ENCODE measurements at places on chromosomes 7 and 10. TPM values are rescaled to one million over a fixed set of nuclear protein-coding genes. Genes with fewer than 3 reads are reported as not detected.

DNA sequence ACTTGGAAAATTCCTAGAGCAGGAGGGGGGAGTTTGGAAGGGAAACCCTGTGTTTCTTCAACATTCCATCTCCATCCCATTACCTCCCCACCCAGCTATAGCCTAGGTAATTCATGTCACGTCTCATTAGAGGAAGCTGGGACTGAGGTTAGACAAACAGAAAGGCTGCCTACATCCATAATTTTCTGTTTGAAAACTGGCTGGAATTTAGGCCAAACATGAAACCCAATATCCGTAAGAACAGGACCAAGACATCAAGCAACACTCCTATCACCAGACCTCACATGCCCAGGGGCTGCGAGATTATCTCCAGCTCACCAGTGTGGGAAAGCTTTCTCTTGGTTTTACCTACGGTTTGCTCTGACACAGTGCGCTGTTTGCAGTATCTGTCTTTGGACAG lies 316.3 kb downstream of the FRMD4A start:
- DNase-seq: no peak

Gene OR2A5
- total RNA-seq: not detected

GRCh38 chr7:91408388-91409154 lies 144.3 kb downstream of the FZD1 start:
- no peak for DNase-seq

DNA sequence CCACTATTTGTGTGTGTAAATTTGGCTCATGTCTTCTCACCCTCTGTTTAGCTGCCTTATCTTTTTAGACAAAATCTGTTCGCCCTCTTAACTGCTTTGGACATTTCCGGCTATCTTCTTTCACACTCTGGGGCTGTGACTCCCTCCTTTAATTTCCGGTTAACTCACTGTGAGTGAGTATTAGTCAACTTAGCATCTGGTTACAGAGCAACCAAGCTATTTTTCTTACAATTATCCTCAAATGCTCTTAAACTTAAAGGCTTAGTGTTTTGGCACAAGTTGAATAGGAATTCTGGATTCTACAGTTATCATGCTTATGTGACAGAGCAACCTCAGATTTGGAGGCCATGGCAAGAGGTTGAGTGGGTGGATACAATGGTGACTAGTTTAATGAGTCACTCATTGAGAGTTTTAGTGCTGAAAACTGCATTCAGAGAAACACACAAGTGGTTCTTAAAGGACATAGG lies 177.6 kb upstream of the SEMA3A start:
- DNase-seq: no peak

DNA sequence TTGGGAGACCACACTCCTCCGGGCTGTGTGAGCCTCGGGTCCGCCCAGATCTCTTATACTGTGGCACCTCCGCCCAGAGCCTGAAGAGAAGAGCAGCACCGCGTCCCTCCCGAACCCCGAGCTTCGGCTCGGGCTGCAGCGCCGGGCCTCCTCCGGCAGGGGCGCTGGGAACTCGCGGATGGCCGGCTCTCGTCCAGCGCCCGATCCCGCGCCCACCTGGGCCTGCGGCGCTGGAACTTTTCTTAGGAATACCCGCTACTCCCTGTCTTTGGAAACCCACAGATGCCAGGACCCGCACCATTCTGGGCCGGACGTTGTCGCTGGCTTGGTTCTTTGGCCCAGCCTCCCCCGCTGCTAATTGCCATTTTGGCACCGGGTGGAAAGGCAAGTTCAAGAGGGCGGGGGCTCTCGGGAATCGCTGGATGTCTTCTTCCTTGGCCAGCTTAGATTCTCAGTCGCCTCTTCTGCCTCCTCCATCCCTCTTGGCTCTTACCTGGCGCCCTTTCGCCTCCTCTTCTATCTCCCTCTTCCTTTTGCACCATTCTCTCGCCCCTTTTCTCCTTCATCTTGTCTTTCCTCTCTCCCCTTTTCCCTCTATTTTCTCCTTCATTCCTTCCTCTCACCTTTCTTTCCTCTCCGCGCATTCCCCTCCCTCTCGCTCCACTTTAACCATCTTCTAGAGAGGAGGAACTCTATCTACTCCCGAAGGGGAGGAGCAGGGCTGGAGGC lies 2.1 kb upstream of the SORCS3 start:
- DNase-seq: no peak

GRCh38 chr7:98855610-98856422 lies 14.0 kb downstream of the TMEM130 start:
- DNase-seq: no peak

Gene ST8SIA6
- total RNA-seq: 0.92 TPM

GRCh38 chr10:113303544-113304146 lies 249.2 kb upstream of the HABP2 start:
- no peak for DNase-seq

- no peak for DNase-seq
These were observed 6.3 kb downstream of the CISD1 start for GRCh38 chr10:58275261-58275660.

- no peak for DNase-seq
These were observed 33.4 kb downstream of the PTPN12 start for GRCh38 chr7:77570330-77571011.

- DNase-seq: no peak
These were observed 250.3 kb downstream of the PTEN start for GRCh38 chr10:88113657-88114272.

GRCh38 chr7:4738711-4739527 lies 36.5 kb upstream of the AP5Z1 start:
- DNase-seq: peak; percentile 44

DNA sequence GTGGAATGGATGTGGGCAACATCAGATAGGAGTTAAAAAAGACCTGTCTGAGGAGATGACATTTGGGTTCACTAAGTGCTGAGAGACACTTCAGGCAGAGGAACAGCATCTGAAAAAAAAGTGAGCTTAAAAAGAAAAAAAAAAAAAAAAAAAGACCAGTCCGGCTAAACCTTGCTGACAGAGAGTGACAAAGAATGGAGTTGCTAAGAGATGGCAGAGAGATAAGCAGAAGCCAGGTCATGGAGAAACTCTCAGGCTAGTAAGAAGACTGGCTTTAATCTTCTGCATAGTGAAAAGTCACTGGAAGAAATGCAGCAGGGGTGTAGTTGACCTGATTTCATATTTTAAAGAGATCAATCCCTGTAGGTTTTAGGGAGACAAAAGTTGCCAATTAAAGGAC lies 711.1 kb upstream of the SEMA3D start:
- DNase-seq: no peak

GRCh38 chr10:86388119-86388704 lies 21.6 kb upstream of the GRID1 start:
- DNase-seq: no peak

- peak; percentile 30 for DNase-seq
These were observed 411.0 kb upstream of the DPP6 start for GRCh38 chr7:153641199-153641598.
